Activated naive CD8-positive, alpha-beta T cell treated with anti-CD3 and anti-CD28 coated beads, Interleukin-2, amount 50 U/mL, for 24 hours (primary cell): ENCODE measurements at places on chromosomes 16 and 17.

DNA sequence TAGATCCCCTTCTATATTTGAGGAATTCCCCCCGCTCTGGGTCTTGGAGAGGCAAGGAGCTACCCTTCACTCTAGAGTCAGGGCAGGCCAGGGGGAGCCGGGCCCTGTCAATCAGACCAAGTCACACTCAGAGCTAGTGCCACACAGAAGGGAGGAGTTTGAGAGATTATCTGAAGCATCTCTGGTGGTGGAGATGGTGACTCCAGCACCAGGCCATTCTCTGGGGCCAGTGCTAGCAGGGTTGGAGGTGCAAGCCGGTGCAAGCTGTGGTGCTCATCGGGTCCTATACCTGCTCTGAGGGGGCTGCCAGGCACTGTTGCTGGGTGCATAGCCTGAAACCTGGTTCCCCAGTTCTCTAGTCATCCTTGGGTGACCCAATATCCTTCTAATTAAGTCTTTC lies 201.2 kb downstream of the COPRS start:
- no peaks in the 10 kb centered on the region for H3K4me1 ChIP-seq
- no peaks in the 10 kb centered on the region for H3K36me3 ChIP-seq
- H3K27me3 ChIP-seq: peaks cover 25% of the 10 kb centered on the region
- no peak overlapping the region for H3K4me3 ChIP-seq
- no peak for DNase-seq

DNA sequence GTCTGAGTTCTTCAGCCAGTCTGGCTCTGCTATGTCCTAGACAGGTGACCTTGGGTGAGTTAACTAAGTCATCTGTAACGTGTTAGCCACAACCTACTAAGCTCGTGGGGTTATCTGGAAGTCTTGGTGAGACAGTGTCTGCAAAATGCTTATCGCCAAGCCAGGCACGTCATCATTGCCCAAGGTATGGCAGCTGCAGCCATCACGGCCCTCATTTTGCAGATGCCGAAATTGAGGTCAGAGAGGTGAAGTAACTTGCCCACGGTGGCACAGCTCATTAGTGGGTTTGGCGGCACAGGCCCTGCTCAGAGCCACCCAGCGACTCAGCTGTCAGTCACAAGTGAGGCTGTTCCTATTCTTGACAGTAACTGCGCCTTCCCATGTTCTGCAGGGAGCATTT lies 79.8 kb downstream of the CMIP start:
- no peak overlapping the region for H3K4me3 ChIP-seq
- no peaks in the 10 kb centered on the region for H3K27me3 ChIP-seq
- no peak for DNase-seq
- no peak overlapping the region for H3K27ac ChIP-seq
- H3K4me1 ChIP-seq: peaks cover 75% of the 10 kb centered on the region
- H3K36me3 ChIP-seq: peaks cover 4% of the 10 kb centered on the region

DNA sequence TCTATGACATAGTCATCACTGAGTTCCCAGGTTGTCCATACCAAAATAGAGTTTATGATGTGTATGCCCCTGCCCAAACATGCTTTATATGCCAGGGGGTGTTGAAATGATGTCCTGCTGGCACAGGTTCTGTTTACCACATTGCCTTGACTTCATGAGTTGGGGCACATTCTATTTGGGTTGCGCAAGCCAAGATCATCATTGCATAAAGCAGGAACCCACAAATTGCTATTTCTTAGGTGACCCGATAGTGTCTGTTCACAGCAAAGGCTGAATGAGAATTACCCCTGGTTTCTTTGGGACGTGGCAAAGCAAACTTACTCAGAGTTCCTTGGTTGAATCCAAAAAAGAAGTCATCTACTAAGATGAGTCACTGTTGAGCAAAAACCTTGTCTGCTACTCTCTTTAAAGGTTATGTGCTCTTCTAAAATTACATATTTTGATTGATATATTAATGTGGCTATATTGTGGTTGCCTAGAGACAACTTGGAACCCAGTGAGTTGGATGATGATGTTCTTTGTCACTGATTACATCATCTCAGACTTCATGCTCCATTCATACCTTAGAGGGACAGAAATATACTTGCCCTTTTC lies 912.6 kb upstream of the SOX9 start:
- H3K27me3 ChIP-seq: no peaks in the 10 kb centered on the region
- no peak for DNase-seq
- no peak overlapping the region for H3K4me3 ChIP-seq
- no peak overlapping the region for H3K27ac ChIP-seq
- no peaks in the 10 kb centered on the region for H3K36me3 ChIP-seq
- no peaks in the 10 kb centered on the region for H3K4me1 ChIP-seq

GRCh38 chr16:57628008-57628781 lies at the start of gene ADGRG1:
Gene ADGRG1 (plus strand): TSS chr16:57628630. CDS start chr16:57650288, 21,658 bp downstream.
- peak; percentile 72 for DNase-seq
- H3K4me1 ChIP-seq: peaks cover 13% of the 10 kb centered on the region
- H3K36me3 ChIP-seq: no peaks in the 10 kb centered on the region
- peaks cover 13% of the 10 kb centered on the region for H3K27me3 ChIP-seq
- H3K27ac ChIP-seq: no peak within 1 kb of the TSS

- no peak for DNase-seq
- H3K27ac ChIP-seq: no peak overlapping the region
- no peaks in the 10 kb centered on the region for H3K36me3 ChIP-seq
- no peaks in the 10 kb centered on the region for H3K27me3 ChIP-seq
These were observed 572.1 kb upstream of the SALL1 start for GRCh38 chr16:51723036-51723724.

GRCh38 chr17:78861229-78861628 lies 20.6 kb upstream of the USP36 start:
- H3K4me1 ChIP-seq: no peaks in the 10 kb centered on the region
- no peak overlapping the region for H3K4me3 ChIP-seq
- no peaks in the 10 kb centered on the region for H3K36me3 ChIP-seq
- H3K27ac ChIP-seq: no peak overlapping the region
- DNase-seq: no peak
